ENCODE measurements at places on chromosomes 2 and 18.

- DNase-seq: no peak
These were observed 142.9 kb upstream of the SMAD2 start for GRCh38 chr18:48073211-48073930.

GRCh38 chr18:28267276-28267675 is 90.3 kb upstream of the CDH2 start:
- no peak for DNase-seq

DNA sequence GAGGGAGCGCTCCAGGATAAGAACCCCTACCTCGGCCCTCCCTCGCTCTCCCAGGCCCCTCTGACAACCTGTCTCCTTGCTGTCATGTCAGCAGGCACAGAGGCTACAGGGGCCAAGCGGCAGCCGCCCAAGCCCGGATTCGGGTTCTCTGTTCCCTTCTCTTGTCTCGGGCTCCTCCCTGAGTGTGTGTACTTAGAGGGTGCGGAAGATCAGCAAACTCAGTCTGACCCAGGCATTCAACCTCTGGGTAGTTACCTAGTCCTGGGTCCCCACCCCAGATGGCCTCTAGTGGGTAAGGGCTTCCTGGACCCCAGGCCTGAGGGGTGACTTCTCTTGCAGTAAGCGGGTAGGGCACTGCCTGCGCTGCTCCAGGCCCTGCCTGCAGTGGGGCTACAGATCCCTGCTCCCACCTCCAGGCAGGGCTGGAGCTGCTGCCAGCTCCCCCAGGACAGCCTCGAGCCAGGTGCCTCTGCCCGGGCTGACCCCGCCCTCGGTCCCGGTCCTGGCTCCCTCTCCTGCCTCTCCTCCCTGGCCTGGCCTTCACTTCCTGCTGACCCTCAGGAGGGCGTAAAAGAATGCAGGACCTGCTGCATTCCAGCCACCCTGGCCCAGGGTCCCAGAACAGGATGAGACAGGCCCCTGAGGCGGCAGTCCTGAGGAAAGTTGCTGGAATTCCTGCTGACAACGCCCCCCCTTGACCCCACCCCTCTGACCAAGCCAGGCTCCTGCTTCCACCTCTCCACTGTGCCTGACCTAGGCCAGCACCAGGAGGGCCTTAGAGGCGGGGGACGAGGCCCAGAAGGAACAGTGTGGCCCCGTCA is 22.0 kb downstream of the GPC1 start:
- DNase-seq: no peak

DNA sequence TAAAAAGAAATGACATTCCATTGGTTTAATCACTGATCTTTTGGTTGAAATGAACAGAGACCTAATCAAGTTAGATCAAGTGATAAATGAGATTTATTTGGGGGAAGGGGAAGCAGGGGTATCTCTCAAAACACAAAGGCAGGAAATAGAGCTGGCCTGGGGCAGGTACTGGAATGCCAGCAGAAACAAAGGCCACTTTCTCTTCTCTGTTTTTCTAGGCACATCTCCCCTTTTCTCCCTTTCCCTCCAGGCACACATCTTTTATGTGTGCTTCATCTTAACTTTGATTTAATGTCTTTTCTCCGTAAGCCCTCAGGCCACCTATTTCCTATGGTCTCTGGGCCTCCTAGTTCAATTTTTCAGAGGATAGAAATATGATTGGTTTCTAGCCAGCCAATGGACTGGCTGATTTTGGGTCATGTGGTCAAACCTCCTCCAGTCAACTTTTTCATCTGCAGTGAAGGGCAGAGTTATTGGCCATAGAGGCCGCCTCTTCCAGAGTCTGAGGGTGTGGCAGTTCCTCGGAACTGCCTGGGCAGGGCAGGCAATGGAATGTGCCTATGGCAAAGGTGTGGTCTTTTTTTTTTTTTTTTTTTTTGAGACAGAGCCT is 58.9 kb upstream of the FAM136A start:
- DNase-seq: no peak

GRCh38 chr18:39793609-39794008 is 2161.4 kb upstream of the PIK3C3 start:
- DNase-seq: no peak

- DNase-seq: no peak
These were observed 479.5 kb downstream of the ARHGAP15 start for GRCh38 chr2:143608758-143609157.

Measured in stimulated activated CD4-positive, alpha-beta T cell treated with anti-CD3 and anti-CD28 coated beads, Interleukin-1b, Interleukin-23, amount 100 ng/mL, for 24 hours (primary cell).